ENCODE measurements at places on chromosomes 6 and 20.

DNA sequence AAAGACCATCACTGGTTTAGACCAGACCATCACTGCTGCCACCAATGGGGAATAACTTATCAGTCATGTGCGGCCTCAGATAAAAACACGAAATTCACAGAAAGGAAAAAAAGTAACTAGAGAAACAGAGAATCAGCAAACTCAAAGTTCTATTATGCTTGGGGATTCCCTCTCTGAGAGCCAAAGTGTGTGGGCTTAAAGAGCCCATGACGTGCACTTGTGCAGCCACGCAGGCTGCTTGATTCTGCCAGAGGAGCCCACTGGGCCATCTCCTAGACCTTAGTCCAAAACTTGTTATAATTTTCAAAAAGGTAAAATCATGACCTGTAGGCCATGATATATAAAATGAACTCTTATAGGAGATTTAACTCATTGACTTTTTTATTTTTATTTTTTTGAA is 15.2 kb downstream of the RAB44 start:
- no peak for DNase-seq

DNA sequence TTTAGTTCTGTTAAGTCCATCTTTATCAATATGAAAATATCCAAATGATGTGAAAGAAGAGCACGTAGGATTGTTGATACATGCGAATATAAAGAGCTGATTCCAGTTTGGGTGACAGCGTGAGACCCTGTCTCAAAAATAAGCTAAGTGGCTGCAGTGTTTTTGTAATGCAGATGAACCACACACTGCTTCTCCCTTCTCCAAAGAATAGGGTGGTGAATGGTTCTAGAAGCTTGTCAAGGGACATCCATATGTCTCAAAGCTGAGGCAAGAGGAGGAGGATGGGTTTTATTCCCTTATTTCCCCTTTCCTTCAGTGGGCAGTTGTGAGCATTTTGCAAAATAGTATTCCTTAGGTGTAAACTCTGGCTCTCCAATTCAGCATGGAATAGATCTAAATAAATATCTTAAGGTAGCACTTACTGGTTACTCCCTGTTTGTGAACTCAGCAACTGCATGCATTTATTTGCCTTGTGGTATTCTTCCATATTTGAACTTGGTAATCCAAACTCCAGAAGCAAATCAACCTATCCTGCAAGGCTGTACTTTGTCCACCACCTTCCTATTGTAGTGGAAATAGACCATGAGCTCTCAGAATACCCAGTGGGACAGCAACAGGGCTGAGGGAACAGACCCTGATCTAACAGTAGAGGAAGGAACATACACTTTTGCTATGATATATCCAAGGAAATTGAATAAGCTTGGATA is 38.0 kb downstream of the XRN2 start:
- DNase-seq: no peak

- no peak for DNase-seq
Observed at GRCh38 chr6:21188505-21189223, 404.9 kb upstream of the SOX4 start.

GRCh38 chr20:13219327-13220193 is 1.5 kb upstream of the ISM1 start:
- no peak for DNase-seq

All from fibroblast of skin of left quadriceps (primary cell).